ENCODE measurements at places on chromosomes 13 and 19.

DNA sequence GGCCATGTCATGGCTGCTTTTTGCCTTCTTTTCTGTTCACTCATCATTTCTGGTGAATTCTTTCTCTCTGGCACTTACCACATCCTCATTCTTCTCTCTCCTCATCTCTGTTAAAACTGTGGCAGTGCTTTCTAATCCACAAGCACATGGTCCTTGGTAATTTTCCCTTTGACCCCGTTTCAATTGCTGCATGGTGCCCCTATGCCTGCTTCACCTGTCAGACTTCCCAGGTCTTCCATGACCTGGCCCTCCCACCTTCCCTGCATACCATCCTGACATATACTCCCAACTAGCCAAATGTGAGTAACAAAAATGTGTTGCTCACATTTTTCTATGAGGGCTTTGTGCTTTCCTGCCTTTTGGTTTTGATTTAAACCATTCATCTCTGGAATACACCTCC lies 286.5 kb downstream of the MTUS2 start:
- DNase-seq, result no peak

- no peak for DNase-seq
Measured at GRCh38 chr13:59664586-59664985, 499.1 kb downstream of the DIAPH3 start.

DNA sequence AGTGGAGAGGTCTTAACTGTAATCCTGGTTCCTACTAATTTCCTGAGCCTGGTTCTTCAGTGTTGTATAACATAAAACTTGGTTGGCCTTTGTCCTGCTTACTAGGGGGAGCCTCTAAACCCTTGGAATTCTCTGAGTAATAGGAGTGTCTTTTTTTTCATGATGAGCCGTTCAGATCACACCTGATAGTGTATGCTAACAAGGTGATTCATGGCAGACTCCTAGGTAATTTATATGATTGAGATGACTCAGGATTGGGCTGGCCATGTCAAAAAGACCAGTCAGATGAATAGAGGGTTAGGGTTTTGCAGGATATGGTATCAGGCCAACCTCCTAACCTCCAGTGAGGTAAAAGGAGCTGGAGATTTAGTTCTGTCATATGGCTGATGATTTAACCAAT lies 135.8 kb upstream of the KLF12 start:
- no peak for DNase-seq

GRCh38 chr19:34387446-34387810 lies 16.8 kb upstream of the PDCD2L start:
- no peak for DNase-seq

GRCh38 chr19:39057615-39058014 lies 25.3 kb upstream of the FBXO27 start:
- DNase-seq, result no peak

- DNase-seq, result no peak
Measured at GRCh38 chr19:33195645-33196347, 1.7 kb downstream of the LRP3 start.

GRCh38 chr19:39935364-39935661 lies 879 bp upstream of the FCGBP start:
- DNase-seq, result no peak

- no peak for DNase-seq
Measured at GRCh38 chr13:57137585-57137984, 3.1 kb upstream of the PRR20A start.

DNA sequence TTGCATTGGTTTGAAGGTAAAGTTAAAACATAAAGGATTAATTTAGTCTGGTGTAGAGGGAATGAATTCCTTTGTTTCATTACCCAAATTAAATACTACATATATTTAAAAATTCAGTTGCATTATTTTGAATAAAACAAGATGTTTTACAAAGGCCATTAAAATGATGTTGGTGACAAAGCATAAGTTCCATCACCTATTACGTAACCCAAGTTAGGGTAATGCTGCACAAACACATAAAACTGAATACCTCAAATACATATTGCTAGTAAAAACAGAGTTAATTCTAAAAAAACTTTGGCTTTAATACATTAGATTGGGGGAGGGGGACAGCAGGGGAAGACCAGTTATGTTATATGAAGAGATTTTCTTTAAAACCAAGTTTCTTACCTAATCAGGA lies 80.3 kb downstream of the SERP2 start:
- DNase-seq, result no peak

DNA sequence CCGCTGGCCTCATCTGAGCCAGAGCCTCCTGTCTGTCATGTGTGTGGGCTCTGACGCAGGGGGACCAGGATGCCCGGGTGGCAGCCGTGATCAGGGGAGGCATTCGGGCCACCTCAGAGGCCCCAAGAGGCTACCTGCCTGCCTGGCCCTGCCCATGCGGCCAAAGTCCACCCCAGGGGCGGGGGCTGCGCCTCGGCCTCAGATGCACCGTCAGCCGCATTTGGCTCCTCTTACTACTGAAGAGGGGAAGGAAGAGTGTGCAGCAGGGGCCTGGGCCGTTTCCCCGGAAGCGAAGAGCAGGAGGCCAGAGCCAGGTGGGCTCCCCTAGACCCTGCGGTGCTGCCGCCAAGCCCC lies 34.0 kb downstream of the C13orf46 start:
- DNase-seq, result no peak

- no peak for DNase-seq
Measured at GRCh38 chr13:25764378-25764777, 287.4 kb downstream of the SHISA2 start.

DNA sequence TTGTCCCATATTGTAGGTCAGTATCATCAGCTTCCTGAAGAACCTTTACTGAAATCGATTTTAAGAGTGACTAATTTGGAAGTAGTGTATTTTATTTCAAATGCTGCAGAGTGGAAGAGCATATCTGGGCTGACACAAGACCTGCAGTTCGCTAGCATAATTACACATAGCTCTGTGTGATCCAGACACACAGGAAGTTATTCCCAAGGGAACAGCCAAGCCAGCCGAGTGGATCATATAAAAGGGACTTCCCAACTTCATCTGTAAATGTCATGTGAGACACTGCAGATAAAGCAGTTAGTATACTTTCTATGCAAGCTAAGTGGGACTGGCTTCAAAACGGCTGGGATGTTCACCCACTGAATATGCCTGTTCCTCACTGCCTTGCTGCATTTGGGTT lies 760.4 kb downstream of the SLITRK1 start:
- DNase-seq, result no peak

DNA sequence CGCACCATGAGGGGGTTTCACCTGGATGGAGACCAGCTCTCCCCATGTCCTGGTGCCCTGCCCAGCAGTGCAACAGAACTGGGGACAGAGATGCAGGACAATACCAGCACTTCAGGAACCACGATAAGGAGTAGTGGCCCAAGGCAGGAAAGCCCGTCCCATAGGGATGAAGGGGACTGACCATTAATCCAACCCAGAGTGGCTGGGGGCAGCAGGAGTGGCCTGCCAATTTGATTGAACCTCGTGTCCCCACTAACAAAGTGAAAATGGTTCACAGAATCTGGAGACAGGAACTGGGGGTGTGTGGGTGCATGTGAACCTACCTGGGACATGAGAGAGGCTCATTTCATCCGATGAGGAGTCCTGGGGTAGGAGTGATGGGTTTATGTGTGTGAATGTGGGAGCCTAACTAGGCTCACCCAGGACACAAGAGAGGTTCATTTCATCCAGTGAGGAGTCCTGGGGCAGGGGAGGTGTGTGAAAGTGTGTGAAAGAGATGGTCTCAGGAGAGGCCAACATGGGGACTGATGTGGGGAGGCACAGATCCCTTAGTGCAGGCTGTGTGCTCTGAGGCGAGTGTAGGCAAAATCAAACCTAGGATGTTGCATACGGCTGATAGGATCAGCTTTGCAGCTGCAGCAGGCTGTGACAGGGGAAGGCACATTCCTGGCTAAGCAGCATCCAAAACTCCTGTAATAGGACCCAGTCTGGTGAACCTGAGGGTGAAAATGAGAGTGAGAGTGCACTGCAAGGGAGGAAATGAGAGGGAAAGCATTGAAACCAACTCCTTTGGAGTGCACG lies 98.2 kb downstream of the ZNF429 start:
- no peak for DNase-seq

DNA sequence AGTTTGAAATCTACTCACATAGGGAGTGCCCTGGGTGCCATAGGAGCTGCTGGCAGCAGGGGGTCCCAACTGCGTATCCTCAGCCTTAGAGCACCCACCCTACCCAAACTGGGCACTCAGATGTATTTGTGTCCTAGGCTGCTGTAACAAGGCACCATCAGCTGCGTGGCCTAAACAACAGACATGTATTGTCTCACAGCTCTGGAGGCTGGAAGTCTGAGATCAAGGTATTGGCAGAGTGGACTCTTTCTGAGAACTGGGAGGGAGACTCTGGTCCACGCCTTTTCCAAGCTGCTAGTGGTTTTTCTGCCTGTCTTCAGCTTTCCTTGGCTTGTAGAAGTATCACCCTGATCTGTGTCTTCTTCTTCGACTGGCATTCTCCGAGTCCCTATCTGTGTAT lies 83.6 kb downstream of the FGF14 start:
- DNase-seq, result no peak

GRCh38 chr19:2168619-2169424 lies 5.1 kb downstream of the DOT1L start:
- DNase-seq, result peak; percentile 76

DNA sequence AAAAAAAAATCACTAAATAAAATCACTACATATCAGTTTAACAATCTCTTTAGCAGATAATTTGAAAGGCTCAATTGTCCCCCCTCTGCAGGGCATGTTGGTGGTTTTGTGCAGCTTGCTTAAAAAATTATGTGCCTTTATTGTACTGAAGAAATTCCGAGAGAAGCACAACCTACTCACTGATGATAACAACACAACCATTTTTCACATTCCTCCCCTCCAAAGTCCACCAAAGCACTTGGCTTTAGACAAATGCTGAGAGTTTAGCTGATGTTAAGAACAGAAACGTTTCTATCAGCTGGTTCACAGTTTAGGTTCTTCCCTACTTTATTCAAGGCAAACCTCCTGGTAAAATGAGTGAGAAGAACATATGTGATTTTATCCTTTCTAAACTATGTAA lies 923 bp downstream of the DOCK9 start:
- DNase-seq, result no peak

DNA sequence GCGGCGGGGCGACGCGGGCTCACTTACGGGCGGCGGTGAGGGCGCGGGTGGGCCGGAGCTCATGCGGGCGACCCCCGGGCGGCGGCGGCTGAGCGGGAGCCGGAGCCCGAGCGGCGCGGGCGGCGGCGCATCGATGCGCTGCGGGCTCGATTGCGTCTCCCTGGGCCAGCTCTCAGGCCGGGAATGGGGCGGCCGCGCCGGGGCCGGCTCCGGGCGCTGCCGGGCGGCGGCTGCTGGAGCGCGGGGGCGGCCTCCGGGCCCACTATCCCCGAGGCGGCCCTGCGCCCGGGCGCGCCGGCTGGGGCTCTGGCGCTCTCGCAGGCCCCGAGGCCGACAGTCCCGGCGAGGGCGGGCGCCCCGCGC lies 1.4 kb upstream of the TSHZ3 start:
- no peak for DNase-seq

DNA sequence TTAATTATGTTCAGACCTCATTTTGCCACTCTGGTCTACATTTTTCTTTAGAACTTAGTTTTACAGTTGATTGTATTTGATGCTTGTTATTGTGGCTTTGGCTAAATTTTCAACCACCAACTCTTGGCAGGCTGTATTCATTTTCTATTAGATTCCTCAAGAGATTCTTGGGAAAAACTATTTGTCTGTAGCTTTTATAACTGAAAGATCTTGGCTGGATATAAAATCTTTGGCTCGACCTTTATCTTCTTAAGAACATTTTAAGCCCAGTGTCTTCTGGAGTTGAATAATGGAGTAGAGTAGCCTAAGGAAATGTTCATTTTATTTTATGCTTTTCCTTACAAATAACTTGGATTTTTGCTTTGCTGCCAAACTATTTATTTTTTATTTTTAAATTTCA lies 848.5 kb downstream of the PCDH17 start:
- DNase-seq, result no peak

DNA sequence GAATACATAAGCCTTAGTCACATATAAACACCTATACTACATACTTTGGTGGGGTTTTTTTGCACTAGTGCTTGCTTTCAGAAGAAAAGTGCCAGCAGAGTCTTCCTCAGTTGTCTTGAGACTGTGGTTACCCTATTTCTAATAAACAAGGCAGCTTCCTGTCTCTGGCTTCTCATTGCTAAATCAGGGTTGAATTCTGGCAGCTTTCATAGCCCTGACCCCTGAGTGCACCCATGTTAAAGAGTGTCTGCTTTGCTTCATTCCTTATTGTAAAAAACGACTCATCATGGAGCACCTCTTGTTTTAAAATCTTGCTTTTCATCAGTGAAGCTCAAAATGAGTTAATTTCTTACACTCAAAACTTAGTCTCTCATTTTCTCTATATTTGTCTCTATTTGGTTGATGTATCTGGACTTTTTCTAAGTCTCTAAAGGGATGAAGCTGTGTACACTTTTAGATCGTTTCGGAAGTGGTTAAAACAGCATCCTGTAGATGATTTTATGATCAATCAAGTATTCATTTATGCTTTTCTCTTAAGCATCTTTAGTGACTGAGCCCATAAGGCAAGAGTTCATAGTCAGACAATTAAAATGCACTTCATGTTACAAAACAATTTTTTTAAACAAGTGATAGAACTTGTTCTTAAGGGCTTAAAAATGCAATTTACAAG lies 72.1 kb downstream of the KLF12 start:
- no peak for DNase-seq

- no peak for DNase-seq
Measured at GRCh38 chr13:91132381-91132780, 215.1 kb upstream of the MIR17HG start.

DNA sequence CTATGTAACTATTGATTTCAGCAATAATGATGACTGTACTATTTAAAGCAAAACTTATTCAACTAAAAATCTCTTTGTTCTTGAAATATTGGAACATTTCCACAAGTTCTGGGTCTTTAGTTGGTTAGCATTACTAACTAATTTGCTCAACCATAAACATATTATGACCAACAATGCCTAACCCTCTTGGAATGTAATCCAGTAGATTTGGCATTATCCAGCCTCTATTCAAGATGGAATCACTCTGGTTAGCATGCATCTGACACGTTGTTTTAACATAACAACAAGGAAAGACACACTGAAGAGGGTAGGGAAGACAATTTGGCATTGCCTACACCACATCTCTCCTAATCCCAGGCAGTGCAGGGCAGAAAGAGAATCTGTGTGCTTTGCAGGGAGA lies 941.3 kb upstream of the PCDH20 start:
- no peak for DNase-seq

DNA sequence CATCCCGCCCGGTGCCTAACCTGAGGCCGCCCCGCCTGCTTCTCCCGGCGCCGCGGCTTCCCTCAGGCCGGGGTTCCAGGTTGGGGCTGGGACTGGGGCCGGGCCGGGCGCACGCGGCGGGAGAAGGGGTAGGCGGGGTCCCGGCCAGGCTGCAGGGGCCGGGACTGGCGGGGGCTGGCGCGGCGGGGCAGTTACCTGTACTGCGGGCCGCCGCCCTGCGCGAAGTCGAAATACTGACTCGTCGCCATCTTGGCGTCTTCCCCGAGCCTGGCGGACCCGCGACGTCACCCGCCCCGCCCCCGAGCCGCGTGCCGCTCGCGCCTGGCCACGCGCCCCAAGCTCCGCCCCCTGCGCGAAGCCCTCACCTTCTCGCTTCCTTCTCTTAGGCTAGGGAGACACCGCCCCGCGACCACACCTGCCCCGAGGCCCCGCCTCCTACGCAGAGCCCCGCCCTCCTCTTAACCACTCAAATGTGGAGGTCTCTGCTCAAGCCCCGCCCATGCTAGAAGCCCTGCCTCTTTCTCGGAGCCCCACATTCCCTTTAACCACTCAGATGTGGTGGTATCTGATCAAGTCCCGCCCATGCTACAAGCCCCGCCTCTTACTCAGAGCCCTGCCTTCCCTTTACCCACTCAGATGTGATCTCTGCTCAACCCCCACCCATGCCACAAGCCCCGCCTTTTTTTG lies at the start of gene ZFR2:
Gene ZFR2 (minus strand): TSS at position 269 of the 687 bp plus-strand sequence. CDS start 21 bp downstream, at position 248.
- DNase-seq, result peak; percentile 6

GRCh38 chr13:36925603-36926002 lies 5.6 kb upstream of the SMAD9 start:
- DNase-seq, result no peak

Data from stimulated activated CD8-positive, alpha-beta memory T cell treated with anti-CD3 and anti-CD28 coated beads, Interleukin-15, amount 100 ng/mL, for 4 hours (primary cell).